ENCODE measurements at places on chromosomes 3 and 15.

GRCh38 chr3:190289989-190290388 is 32.3 kb downstream of the CLDN1 start:
- no peak for DNase-seq

- no peak for DNase-seq
Measured at GRCh38 chr15:51938286-51938685, 33.3 kb downstream of the LEO1 start.

- DNase-seq = no peak
Measured at GRCh38 chr15:42121682-42122081, 27.3 kb upstream of the PLA2G4D start.

DNA sequence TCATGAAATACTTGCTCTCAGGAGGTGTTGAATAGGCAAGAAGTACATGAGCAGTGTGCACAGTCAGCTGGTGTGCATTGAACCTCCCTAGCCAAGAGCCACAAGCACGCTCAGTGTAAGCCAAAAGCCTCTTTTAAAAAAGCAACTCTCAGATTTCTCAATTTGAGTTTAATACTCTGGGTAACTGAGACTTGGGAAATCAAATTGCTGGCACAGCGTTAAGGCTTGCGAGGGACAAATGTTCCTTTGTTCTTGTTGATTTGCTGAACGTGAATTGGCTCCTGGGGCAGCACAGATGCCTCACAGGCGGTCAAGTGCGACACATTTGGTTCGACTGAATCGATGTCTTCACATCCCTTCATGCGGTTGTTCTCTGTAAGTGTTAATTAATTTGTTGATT is at the start of gene FAM240A:
FAM240A (plus strand) TSS at position 202 of the 400 bp plus-strand sequence; CDS start at position 361, 159 bp downstream.
- DNase-seq = no peak

DNA sequence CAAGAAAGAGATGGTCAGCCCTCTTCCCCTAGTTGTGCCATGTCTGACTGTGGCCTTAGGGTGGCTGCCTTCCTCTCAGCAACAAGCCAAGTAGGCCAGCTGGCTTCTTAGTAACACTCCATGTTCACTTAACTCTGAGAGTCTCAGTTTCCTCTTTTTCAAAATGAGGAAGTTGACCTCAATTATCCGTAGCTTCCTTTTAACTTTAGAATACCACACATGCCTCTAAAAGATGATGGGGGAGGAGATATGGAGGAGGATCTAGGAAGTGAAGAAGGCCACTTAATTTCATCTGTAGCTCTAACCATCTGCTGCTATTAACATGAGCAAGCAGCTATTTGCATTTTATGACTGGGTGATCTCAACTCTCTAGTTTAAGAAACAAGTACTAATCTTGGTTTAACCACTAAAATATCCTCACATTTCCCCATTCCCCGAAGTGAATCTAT is 32.9 kb downstream of the CD200R1L start:
- DNase-seq = no peak

- no peak for DNase-seq
Measured at GRCh38 chr3:87361271-87361670, 84.9 kb upstream of the POU1F1 start.

GRCh38 chr15:78981532-78982313 is 36.9 kb upstream of the CTSH start:
- DNase-seq = no peak

DNA sequence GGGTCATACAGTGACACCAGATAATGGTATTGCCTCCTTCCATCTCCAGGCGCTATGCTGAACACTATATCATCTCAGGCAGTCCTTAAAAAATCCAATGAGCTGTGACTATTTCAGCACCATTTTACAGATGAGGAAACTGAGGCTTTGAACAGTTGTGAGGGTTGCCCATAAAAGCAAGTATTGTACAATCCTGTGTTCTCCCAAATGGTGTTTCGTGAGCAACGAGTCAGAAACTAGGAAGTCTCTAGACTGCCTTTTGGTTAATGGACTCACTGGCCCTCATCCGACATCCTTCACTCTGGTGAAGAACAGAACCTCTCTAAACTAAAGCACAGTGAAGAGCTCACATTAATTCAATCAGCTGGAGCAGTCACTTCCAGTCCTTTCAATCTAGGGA is 61.8 kb downstream of the ATP8B4 start:
- DNase-seq = no peak

DNA sequence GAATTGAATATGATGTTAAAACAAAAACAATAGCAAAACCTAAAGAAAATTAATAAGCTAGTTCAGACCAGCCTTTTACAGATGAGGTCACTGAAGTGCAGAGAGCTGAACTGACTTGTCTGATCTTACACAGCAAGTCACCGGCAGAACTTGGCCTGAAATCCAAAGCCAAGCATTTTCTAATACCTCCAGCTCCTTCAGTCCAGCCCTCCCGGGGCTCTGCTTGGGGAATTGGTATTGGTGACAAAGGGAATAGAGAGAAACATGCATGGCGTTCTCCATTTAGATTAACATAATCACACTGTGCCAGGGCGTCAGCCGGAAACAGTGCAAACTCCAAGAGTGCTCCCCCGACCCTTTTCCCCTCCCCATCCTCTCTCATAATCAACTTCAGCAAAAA is 14.1 kb upstream of the ZSCAN2 start:
- no peak for DNase-seq

GRCh38 chr15:75695220-75695619 is 17.4 kb downstream of the CSPG4 start:
- no peak for DNase-seq

DNA sequence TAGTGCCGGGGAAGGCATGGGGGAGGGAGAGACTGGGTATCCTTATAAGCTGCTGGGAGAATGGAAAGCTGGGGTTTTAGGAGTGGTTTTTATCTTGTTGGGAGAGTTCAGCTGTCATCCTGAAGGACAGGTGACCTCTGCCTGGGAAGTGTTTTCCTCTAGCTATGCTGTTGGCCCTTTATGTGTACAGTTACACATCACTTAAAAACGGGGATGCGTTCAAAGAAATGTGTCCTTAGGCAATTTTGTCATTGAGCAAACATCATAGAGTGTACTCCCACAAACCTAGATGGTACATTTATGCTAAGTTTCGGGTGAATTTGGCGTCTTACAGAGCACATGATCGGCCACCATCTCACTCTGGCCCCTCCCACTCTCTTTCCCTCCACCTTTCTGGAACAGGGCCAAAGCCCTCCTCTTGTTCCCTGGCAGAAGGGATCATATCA is 164.3 kb upstream of the NUDT16 start:
- DNase-seq = no peak

GRCh38 chr3:177878192-177878591 is 658.0 kb upstream of the KCNMB2 start:
- no peak for DNase-seq

DNA sequence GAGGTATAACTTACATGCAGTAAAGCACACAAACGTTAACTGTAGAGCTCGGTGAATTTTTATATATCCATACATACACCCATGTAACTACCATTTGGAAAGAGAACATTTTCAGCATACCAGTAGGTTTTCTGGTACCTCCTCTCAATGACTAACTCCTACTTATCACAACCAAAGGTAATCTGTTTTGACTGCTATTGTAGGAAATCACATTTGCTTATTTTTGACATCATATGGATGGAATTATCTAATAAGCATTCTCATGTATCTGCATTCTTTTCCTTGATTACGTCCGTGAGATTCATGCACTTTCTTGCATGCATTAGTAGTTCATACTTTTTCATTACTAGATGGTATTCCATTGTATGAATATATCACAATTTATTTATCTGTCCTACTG is 76.8 kb downstream of the CSNK1G1 start:
- DNase-seq = no peak

All from activated CD4-positive, alpha-beta T cell treated with anti-CD3 and anti-CD28 coated beads, Interleukin-2, amount 50 U/mL, for 1 hour (primary cell).